Activated effector memory CD4-positive, alpha-beta T cell treated with anti-CD3 and anti-CD28 coated beads, Interleukin-2, amount 50 U/mL, for 16 hours (primary cell): ENCODE measurements at places on chromosomes 12 and 14.
A peak's percentile ranks its signal among the peaks of the same experiment; 100 is the strongest.

- DNase-seq: no peak
These were observed 46.4 kb downstream of the CLMN start for GRCh38 chr14:95273001-95273978.

DNA sequence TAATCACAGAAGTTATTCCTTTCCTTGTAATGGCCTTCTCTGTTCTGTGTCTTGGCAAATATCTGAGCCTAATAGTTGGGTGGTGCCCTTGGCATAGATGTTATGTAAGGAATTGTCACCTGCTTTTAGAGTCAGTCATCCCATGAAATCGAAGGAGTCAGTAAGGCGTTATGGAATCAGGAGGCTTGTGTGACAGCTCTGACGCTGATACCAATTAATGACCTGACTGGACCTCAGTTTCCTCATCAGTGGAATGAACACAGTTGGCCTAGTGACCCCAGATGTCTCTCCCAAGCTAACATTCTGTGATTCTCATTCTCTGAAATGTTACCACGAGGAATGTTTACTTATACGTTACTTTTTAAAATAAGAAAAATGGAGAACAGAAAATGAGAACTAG lies 32.1 kb downstream of the TXNRD1 start:
- DNase-seq: no peak

GRCh38 chr12:49364989-49365388 lies 2.3 kb upstream of the SPATS2 start:
- no peak for DNase-seq

- DNase-seq: no peak
These were observed 31.4 kb upstream of the RFX4 start for GRCh38 chr12:106551410-106551809.

DNA sequence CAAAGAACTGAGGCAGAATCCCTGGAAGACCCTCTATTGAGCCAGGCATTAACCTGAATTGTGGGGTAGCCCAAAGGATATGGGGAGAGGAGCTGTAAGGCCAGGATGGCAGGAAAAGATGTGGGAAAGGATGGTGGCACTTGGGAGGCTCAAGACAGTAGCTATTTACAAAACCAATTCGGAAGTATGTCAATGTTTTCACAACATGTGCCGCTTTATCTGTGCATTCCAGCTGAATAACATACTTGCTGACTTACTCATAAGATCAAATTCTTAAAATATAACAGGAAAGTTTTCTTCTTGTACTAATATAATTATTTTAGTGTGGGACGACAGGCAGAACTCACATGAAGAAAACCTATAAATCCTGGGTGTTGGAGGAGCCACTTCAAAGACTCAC lies 10.6 kb downstream of the BBS10 start:
- DNase-seq: no peak

DNA sequence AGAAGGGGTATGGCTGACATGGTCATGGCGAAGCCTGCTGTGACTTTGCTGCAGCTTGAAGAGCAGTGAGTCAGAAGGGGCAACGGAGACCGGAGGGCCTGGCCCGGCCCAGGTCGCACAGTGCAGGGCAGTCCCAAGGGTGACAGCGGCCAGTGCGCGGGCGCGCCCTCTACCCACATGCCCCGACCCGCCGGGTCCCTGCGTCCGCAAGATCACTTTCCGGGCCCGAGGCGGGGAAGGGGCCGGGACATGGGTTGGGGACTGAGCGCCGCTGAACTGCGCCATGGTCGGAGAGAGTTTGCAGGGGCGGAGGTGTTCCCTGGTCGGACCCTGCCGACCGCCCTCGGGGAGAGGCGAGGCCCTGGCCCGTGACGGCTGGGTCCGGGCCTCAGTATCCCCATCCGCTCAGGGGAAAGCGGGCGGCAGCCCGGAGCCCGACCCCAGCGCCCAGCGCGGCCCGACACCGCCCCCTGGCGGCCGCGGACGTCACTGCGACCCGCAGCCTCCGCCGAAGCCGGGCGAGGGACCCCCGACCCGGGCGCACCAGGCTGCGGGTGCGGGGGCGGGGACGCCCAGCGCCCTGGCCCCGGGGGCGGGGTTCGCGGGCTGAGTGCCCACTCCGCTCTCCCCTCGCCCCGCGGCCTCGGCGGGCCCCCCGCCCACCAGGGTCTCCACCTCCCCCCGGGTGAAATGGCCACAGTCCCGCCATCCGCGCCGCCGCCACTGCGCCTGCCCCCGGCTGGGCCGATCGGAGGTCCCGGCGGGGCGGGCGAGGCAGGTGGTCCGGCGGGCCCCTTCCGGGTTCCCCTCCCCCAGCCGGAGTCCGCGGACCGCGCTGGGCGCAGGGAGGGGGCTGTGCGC lies 7.2 kb upstream of the ANKRD9 start:
- DNase-seq: peak; percentile 89
